Left hindlimb (tissue), 1 donor: ENCODE measurements at places on chromosomes 7 and 10.

DNA sequence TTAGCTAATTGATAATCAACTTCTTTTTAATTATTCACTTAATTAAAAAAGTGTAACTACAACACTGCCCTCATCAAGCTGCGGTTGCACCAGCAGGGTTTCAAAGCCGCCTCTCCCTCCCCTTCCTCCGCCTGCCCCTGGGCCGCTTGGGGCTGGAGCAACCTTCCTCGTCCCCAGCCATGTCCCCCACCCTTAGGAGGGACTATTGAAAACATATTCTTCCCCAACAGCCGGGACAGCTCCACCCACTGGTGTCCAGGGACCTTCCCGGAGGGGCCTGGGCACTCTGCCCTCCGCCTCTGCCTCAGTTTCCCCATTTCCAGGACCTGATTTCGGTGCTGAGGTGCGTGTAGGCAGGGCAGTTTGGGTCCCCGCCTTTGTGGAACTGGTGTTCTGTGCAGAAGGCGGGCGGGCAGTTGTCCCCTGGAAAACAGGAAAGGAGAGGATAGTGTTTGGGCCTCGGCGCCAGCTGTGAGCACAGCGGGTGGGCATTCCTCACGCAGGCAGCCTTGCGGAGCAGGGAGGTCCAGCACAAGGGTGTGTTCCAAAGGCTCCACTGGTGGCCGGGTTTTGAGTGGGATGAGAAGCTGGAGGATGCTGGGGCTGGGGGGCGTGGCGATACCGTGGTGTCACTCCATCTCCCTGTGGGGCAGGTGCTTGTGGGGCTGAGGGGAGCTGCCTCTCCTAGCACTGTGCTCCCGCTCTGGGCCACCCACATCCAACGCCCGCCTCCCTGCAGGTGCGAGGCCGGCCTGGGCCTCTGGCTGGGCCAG, 15.7 kb downstream of the UNCX start:
- no peak for DNase-seq

DNA sequence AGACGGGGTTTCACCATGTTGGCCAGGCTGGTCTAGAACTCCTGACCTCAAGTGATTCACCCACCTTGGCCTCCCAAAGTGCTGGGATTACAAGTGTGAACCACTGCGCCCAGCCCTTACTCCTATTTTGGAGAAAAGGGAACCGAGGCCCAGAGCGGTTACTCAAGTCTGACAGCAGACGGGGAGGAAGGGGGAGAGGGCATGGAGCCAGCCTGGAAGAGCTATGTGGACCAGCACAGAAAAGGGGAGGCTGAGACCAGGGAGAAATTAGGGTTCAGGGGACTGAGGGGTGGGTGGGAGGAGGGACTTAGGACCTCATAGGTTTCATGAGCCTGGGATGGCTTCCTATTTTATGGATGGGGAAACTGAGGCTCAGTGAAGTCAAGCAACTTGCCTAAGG, 1.5 kb downstream of the SFRP5 start:
- DNase-seq: no peak

- DNase-seq: no peak
Observed at GRCh38 chr10:106086391-106086790, 1078.1 kb downstream of the SORCS1 start.

DNA sequence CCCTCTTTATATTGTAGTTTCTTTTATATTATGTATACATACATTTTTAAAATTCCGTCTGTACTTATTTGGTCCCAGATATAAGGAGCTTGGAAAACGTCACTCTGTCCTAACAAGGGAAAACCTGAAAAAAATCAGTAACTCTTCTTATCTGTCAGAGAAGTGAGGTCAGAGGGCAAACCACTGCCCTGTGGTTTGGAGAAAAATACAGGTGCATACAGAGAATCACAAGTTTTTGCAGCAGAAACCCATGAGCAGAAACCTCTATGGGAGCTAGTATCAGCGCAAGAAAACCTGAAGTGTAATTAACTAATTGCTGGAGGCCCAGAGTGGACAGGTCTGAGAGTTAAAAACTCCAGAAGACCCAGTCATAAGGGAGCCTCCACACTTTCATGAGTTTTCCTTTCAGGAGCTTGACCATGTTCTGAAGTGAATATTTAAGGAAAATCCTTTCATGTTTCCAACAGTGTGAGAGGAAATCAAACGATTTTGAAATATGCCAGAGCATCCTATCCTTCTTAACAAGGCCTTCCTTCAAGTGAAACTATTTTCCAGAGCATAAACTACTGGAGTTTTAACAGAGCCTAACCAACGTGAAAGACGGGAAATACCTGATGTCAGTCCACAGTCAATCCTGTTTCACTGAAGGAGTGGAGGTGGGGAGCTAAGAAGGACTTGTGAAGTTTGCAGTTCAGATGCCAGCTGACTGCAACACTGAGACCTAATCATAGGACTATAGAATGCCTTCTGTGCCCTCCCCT, 290.8 kb upstream of the BMPER start:
- no peak for DNase-seq

- DNase-seq: no peak
Observed at GRCh38 chr10:44924261-44925040, 13.3 kb downstream of the TMEM72 start.
